ENCODE measurements at places on chromosomes 1 and 21.

DNA sequence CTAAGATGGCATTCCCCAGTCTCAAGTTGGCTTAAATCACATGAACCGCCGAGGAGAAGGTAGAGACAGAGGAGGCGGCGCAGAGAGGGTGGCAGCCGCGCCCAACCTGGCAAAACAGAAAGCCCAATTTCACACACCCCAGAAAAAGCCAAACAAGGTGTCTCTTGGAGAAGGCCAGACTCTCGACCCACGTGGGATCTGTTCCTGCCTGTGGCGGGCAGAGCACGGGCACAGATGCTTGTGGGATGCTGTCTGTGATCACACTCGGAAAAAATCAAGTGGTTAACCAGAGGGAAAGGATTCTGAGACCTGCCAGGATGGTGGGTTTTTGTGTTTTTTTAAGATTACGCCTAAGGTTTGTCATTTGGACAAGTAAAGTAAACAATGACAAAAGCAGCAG is 80.7 kb downstream of the MRPL37 start:
- no peak for DNase-seq

DNA sequence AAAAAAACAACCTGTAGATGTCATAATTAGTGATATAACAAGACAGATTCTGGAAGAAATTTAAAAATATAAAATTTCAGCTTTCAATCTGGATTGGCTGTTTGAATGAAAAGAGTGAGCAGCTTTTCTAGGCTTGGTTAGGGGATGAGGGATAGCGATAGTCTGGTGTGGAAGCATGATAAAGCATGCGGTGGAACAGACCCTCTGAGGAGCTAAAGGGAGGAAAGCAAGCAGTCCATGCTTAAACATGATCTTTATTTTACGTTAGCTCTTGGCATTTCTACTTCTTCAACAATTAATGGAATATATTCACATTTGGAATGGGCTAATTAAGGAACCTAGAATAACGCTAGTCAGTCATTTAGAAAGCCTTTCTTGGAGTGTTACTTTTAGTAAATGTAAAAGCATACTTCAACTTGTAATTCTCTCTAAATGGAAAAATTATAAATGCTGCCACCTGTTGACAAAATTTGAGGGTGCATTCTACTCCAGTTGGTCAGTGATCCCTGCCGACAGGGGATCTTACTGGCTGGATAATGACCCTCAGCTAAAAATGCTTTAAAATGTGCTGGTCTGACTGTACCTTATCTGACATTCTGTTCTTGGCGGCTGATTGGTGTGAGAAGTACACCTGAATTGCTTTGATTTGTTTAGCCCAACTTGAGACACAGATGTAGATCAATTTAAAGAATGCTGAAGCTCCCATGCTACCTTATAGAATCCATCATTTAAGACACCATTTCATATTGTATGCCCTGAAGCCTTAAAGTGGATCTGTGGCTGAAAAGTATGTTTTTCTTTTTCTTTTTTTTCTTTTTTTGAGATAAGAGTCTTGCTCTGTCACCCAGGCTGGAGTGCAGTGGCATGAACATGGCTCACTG is 61.2 kb downstream of the AK4 start:
- DNase-seq = peak; percentile 29

GRCh38 chr1:231534703-231535159 is 6.3 kb downstream of the TSNAX start:
- DNase-seq = no peak

- DNase-seq = no peak
These were observed 30.1 kb upstream of the VASH2 start for GRCh38 chr1:212920246-212920645.

GRCh38 chr1:78047106-78047505 is 1.3 kb downstream of the GIPC2 start:
- no peak for DNase-seq

- peak; percentile 100 for DNase-seq
These were observed at the start of gene DENND4B for GRCh38 chr1:153946622-153947241. Gene DENND4B (minus strand): TSS chr1:153946718. CDS start chr1:153944374, 2,344 bp downstream.

GRCh38 chr1:197342669-197343068 is 74.6 kb downstream of the CRB1 start:
- DNase-seq = no peak

DNA sequence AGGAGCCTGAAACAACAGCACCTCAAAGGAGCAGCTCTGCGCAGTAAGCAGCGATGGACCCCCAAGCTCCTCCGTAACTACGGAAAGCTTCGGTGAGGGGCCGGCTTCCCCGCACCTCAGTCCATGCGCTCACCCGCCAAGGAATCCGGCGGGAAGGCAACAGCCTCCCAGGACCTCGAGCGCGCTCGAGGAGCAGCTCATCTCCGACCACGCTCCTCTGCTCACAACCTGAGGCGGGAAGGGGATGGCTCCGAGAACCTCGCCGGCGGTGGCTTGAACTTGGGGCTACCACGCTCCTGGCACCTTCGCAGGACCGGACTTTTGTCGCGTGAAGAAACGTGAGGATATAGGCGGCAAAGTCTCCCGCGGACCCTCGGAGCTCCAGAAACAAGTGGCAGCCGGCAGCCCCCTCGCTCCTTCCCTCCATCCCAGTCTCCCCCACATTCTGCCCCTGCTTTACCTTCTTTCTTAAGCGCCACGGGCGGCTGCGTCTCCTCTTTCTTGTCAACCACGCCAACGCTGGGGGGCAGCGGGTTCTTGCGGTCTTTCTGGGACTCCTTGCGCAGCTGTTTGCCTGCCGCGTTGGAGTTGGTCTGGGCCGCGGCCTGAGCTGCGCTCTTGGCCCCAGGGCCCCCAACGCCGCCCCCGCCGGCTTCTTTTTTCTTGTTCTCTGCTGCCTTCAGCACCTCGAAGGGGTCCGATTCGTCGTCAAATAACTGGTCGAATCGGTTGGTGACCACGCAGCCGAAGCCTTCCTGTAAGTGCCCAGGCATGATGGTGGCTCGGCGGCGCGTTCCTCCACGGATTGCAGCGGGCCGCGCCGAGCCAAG is 459 bp downstream of the SERBP1 start:
- DNase-seq = no peak

GRCh38 chr21:43893536-43894205 is 28.6 kb downstream of the AGPAT3 start:
- no peak for DNase-seq

DNA sequence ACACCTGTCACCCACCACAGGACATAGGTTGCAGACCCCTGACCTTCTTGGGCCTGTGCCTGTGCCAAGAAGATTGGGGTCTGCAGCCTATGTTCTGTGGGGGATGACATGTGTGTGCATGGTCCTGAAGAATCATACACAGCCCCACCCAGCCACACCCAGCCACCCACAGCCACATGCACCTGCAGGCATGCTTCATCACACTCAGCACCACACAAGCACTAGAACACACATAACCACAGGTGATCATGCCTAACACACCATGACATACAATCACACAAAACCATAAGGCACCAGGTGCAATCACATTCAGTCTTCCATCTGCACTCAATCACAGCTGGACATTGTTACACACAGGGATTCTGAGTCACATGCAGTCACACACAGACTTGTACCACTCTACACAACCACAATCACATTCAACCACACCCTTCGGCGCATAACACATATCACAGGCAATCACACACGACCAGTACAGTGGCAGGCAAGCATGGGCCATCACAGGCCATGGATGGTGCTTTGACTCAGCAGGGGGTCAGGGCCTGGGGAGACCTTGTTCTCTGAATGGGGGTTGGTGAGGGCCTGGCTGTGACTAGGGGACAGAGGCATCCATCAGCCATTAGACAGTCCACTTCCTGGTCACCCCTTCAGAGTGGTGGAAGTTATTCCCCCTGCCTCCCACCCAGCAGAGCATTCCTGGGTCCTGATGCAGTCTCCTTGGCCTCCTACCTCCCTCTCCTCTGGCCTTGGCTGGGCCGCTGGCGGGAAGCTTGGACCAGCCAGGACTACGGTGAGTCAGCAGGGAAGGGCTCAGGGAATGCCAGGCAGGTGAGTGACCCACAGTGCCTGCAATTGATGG is 44.3 kb upstream of the EPS8L3 start:
- no peak for DNase-seq

- no peak for DNase-seq
These were observed 168.2 kb upstream of the C1orf105 start for GRCh38 chr1:172252321-172252720.

- DNase-seq = no peak
These were observed 176.8 kb downstream of the ATP6V1G3 start for GRCh38 chr1:198363625-198364151.

DNA sequence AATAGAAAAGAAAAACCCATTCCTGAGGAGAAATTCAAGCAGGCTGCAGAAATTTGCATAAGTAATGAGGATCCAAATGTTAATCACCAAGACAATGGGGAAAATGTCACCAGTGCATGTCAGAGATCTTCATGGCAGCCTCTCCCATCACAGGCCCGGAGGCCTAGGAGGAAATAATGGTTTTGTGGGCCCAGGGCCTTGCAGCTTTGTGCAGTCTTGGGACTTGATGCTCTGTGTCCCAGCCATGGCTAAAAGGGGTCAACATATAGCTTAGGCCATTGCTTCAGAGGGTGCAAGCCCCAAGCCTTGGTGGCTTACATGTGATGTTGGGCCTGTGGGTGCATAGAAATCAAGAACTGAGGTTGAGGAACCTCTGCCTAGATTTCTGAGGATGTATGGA is 22.7 kb downstream of the RAB3GAP2 start:
- DNase-seq = no peak

DNA sequence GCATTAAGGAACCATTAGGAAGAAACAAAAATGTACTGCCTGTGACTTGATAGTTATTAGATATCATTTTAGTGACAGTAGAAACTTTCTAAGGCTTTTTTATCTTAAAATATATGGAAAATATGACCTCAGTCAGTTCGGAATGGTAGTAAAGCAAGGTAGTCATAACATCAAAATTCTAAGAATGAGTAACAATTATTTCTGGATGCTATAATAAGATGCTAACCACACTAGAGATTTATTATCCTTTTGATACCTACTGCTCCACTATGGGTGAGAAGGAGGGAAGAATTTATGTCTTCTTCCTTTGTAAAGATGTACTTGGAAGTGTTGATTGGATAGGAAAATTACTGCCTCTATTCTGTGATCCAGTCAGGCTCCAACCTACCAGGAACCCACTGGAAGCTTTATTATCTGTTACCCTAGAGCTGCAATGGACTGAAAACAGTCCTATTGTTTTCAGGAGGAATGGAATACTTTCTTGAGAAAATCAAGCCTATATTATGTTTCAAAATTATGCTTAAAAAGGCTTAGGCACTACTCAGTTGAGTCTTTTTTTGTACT is 8.8 kb downstream of the FMN2 start:
- no peak for DNase-seq

DNA sequence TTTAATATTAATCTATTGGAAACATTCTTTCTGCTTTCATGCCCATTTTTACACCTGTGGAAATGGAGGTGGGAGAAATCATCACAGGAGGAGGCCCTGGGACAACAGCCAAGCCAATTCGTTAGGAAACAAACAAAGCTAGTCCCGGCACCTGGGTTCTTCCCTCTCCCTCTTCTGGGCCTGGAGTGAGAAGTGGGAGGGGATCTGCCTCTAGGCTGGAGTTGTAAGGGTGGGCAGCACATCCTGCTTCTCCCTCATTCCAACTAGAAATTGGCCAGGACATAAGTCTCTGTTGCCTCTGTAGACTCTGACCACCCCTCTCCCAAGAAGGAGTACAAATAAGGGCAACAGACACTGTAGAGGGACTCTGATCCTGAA is 20.2 kb upstream of the ERO1B start:
- DNase-seq = no peak

GRCh38 chr1:150311762-150312161 is 9.6 kb upstream of the PRPF3 start:
- DNase-seq = no peak

GRCh38 chr1:94708299-94708685 is 111.9 kb upstream of the SLC44A3 start:
- no peak for DNase-seq

Data from HuH-7.5 (cell line).